ENCODE measurements at places on chromosomes 7 and 10.

DNA sequence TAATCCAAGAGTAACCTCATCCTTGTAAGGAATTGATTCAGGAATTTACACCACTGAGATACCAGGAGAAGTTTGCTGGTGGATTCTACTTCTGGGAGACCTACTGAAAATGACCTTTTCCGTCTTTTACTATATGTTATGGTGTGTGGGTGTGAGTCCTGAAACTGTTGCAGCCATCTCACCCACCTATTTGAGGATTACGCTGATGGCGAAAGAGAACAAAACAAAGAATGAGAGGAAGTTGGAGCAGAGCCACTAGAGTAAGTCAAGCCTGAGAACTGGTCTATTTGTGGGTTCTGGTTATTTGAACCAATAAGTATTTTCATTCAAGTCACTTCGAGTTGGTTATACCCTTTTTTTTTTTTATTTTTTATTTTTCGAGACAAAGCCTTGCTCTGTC, 12.7 kb upstream of the ABCC2 start:
- DNase-seq, result no peak

DNA sequence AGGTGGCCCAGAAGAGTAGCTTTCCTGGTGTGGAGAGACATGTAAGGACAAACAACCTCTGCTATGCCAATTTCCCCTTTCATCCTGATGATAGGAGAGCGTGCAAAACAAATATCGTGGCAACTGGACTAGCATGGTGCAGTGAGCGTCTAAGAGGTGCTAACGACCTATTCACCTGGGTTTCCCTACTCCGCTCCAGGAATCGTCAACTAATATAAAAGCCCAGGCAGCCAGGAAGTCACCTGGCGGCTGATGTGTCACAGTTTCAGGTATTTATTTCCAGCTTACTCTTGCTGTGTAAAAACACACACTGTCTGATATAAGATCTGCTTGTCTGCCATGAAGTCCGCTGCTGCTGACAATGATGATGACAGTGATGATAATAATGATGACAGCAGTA, 56.5 kb upstream of the EFCAB10 start:
- no peak for DNase-seq

DNA sequence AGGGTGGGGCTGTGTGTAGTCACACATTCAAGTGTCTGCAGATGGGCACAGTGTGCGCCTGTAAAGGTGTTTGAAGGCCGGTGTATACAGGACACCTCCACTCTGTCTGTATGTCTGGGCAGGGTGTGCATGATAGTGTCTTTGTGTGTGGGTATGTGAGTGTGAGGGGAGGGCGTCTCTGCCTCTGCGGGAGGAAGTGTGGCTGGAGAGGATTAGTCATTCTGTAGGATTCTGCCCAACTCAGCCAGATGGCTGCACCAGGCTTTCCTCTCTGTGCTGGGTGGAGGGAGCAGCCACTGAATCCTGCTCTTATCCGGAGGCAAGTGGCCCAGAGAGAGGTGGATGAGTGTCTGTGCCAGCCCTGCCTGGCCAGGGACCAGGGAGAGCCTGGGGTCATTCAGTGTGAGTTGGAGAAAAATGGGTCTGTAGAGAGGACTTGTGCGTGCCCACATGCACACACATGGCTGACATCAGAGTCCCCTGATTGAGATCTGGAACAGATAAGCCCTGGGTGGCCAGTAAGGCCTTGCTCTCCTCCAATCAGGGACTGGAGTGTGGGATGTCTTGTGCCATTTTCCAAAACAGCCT, 1.7 kb downstream of the SFXN3 start:
- peak; percentile 38 for DNase-seq

GRCh38 chr10:28910956-28911355, 233.6 kb downstream of the BAMBI start:
- DNase-seq, result no peak

GRCh38 chr10:119455609-119456434, 86.7 kb downstream of the RGS10 start:
- no peak for DNase-seq

DNA sequence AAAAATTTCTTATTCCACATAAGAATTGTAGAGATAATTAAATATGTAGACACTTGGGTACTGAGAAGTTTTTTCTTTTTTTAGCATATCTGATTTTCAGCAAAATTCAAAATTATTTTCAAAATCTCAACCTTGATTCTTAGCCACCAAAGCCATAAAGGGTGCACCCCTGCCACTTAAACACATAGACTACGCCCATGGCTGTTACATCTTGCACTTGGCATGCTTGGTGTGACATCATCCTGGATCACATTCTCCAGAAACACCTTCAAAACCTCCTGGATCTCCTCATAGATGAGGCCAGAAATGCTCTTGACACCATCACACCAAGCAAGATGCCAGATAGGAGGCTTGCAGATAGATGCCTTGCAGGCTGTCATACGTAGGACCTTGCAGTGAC, 89.1 kb upstream of the KLF14 start:
- no peak for DNase-seq

- no peak for DNase-seq
These were observed 1.6 kb downstream of the ADCK2 start for GRCh38 chr7:140674356-140674800.

DNA sequence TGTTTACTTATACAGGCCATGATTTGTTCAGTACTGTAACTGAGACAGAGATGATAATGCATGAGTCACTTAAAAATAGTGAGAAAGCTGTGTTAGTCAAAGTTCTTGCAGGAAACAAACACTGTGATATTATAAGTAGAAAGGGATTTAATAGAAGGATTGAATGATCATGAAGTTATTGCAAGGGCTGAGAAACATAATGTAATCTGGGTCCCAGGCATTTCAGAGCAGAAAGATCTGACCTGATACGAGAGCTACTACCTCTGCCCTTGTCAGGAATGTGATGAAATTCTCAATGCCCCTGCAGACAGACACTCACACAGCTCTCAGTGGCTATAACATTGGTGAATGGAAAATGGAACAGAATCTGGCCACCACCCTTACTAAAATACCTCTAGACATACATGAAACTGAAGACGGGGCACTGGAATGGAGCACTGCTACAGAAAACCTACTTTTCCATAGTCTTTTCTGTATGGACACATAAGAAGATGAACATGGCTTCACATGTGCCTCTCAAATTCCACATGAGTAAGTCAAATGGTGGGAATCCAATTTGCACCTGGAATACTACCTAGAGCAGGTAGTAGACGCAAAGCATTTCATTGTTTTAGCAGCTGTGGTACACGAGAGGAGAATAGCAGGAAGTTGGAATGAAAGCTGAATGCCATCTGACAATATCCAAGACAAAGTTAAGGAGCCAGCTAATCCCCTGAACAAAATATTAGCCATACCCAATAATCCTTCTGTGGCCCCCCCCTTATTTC, 19.1 kb upstream of the VWDE start:
- no peak for DNase-seq

DNA sequence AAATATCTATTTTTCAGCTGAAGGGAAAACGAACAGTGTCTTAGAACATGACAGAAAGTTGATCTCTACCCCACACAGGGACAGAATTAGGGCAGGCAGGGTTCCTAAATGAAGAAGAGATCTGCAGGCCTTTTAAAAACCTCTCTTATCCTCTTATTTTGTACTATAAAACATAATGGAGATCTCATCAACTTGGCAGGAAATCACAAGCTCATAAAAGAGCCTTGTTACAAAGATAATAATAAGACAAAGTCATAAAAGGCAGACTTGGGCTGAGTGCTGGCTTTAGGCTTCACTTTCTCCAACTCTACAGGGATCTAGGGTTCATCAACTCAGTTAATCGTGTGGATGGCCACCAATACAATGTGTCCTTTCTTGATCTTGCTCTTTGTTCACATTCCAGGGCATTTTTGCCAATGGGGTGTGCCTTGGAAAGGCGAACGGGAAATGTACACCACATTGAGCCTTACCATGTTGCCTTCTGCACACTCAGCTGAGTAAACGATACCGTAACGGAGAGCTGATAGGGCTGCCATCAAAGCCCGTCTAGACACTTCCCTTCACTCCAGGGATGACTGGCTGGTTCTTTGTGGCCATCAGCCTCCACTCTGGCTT, 7.1 kb upstream of the TEX36 start:
- no peak for DNase-seq

DNA sequence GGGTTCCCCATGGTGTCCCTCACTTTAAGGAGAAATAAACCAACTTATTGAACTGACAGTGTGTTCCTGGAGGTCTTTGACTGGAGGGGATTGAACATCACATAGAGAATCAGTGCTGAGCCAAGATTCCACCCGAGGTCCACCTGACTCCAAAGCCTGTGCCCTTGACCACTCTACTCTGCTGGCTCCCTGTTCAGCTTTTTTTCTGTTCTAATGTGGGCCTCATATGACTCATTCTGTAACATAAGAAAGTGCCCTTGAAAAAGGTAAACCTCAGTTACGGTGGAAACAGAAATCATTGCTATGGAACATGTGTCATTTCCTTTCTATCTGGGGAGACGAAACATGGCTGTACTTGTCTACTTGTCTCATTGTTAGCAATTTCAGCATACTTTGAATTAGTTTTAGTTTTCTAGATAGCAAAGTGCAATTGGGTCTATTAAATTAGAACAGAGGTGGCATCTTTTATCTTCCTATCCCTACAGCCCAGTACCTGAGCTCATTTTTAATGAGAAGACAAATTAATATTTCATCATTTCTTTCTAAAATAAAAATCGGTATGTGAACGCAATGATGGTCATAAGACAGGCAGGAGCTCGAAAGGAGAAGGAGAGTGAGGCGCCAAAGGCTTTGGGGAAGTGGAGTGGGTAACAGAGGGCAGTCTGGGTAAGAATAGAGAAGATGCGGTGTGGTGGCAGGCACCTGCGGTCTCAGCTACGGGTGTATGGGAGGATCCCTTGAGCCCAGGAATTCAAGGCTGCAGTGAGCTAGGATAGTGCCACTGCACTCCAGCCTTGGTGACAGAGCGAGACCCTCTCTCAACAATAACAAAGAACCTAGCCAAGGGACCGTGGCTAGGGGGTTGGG, 1.5 kb downstream of the GSDME start:
- DNase-seq, result no peak

GRCh38 chr7:137080516-137081203, 212.2 kb downstream of the CHRM2 start:
- DNase-seq, result no peak

GRCh38 chr7:127751062-127751461, 99.1 kb downstream of the SND1 start:
- DNase-seq, result no peak

DNA sequence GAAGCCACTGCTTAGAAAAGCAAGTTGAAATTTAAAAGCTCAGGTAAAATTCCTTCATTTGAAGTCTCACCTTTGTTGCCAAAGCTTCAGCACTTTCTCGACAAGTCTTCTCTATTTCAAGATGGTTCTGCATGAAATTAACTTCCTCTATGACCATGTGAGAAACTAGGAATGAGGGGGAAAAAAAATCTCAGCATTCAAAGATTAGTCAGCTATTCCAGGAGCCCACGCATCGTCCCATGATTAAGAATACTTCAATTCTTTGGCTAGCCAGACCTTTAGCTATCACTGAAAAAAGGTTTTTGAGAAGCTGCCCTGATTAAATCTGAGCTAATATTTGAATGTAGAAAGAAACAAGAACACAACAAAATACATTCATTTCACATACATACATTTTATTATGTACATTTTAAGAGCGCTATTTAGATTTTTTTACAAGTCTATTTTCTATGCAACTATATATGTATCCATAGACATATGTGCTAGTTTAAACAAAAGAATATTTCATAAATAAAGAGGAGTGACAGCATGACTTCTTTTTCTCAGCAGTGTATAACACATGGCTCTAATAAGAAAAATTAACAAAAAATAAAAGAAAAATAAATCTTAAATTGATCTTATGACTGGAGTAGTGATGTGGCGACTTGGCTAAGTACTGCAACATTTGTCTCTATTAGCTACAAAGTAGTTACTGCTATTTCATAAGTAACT, 44.8 kb downstream of the SHTN1 start:
- DNase-seq, result no peak

DNA sequence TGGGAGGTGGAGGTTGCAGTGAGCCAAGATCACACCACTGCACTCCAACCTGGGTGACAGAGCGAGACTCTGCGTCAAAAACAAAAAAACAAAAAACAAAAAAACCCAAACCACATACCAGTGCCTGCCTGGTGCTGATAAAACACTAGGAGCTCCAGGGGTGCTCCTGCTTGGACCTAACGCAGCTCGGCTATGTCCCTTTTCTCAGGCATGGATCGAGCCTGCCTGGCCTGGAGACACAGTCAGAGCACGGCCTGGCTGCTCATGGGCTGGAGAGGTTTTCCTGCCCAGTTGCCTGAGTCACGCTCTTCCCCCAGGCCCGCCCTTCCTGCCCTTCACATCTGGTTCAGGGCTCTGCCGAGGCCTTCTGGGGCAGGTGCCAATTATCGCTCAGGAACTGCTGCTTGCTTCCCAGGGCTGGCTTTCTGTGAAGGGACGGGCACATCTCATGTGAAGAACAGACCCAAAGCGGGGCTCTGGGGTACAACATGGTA, 12.6 kb upstream of the NPFFR1 start:
- DNase-seq, result no peak

GRCh38 chr10:5585517-5586206, 60.9 kb downstream of the CALML3 start:
- DNase-seq, result no peak

DNA sequence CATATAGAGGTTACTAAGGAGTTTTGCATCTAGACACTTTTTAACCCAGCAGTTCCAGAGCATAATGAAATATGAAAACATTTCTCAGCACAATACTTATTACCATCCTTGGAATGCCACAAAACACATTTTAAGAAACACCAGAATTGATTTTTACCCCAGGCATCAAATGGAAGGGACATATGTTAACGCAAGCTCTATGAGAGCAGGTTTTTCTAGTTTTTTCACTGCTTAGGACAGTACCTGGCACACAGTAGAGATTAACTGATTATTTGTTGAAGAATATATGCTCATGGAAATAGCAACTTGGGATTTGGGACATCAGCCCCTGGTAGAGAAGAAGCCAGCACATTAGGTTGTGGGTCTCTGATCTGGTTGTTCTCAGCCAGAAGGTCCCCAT, 67.0 kb upstream of the ARID5B start:
- no peak for DNase-seq

- no peak for DNase-seq
These were observed 88.7 kb downstream of the SAMD9 start for GRCh38 chr7:93029056-93029455.

DNA sequence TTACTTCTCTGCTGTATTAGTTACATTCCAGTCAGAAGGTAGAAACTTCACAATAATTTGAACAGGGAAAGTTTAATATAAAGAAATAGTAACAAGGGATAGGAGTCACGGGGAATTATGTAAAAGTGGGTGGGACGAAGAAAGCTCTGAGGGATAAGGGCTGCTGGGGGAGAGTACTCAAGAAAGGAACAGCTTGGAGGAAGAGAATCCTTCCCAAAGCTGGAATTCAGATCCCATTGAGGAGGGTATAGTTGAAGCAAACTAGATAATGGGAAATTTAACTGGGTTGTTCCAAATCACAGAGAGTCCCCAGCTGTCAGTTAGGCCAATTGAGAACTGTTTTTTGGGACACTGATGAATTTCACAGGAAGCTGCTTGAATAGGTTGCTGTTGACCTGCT, 53.2 kb upstream of the MACC1 start:
- no peak for DNase-seq
